Stimulated activated CD8-positive, alpha-beta memory T cell treated with anti-CD3 and anti-CD28 coated beads, Interleukin-7, amount 100 ng/mL, for 1 hour (primary cell): ENCODE measurements at places on chromosomes 4 and X.

DNA sequence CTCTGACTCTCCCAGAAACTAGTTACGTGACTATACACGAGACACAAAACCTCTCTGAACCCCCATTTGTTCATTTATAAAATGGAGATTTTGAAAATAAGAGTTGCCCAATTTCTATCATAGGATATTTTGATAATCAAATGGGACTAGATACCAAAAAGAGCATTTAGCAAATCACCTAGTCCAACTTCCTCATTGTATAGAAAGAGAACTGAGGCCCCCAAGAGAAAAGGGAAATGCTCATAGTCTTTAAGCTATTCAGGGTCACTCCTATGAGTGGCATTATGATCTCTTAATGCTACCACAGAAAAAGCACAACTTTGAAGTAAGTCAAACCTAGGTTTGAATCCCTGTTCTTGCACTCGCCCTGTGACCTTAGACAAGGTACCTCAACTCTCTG is 62.7 kb downstream of the BMP15 start:
- DNase-seq, result no peak

DNA sequence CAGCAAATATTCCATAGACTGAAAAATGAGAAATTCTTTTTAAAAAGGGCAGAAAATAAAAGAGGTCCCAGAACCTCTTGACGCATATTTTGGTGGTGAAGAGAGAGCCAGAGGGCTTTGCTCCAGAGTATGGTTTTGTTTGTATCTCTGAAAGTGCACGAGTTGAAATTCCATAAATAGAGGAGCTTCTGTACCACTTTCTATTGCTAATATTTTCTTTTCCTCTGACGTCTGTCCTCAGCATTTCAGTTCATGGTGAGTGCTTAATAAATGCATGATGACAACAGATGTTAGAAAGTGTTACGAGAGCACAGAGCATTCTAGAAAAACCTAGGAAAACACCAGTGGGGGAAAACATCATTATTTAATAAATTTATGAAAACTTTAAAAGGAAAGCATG is 145.6 kb downstream of the AMELX start:
- DNase-seq, result no peak

- no peak for DNase-seq
Measured at GRCh38 chrX:24426340-24426913, 38.7 kb upstream of the PDK3 start.

DNA sequence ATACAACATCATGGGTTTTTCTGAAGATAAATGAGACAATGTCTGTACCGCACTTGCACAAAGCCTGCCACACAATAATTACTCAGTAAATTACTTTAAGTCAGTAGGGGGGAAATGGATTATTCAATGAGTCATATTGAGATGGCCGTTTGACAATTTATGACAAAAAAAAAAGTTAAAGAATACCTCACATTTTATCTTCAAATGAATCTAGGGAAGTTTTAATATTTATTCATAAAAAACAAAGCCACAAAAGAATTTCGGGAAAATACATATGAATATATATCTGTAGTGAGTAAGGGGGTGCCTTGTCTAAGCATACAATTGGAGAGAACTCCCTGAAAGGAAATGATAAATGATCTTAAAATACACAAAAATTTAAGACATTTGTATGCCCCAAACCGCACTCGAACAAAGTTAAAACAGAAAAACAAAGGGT is 197.0 kb upstream of the SLC7A11 start:
- DNase-seq, result no peak

GRCh38 chr4:42302348-42302747 is 94.9 kb upstream of the SHISA3 start:
- no peak for DNase-seq

GRCh38 chr4:115272185-115272584 is 158.8 kb upstream of the NDST4 start:
- no peak for DNase-seq

GRCh38 chrX:153370293-153371055 is 30.7 kb downstream of the PNMA6E start:
- no peak for DNase-seq

GRCh38 chr4:26355392-26356052 is 34.7 kb downstream of the RBPJ start:
- DNase-seq, result no peak

- no peak for DNase-seq
Measured at GRCh38 chrX:57952320-57952678, 42.0 kb upstream of the ZXDA start.
